Muscle of leg (tissue), 16 donors: ENCODE measurements at places on chromosomes 5 and 9.

- no peak for DNase-seq
These were observed 72.5 kb downstream of the NPR3 start for GRCh38 chr5:32783661-32784060.

- no peak for DNase-seq
These were observed 21.5 kb downstream of the SLC6A7 start for GRCh38 chr5:150211156-150212030.

DNA sequence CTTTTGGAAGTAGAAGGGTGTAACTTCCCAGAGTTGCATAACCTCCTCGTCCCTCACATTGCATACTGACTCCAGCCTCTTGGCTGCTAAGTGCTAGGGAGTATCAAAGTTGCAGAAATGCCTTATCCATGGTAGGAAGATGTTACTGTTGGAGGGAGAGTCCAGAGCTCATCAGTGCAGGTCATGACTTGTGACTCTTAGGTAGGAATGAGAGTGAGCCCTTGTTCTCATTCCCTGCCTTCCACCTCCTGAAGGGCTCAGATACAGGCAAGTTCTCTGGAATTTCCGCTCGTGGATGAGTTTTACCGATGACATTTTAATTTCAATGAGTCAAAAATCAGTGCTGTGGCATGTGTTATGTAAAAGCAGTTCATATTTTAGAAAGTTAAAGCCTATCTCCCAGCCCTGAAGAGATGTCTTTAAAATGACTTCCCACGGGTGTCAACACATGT, 17.0 kb downstream of the IRX1 start:
- no peak for DNase-seq

DNA sequence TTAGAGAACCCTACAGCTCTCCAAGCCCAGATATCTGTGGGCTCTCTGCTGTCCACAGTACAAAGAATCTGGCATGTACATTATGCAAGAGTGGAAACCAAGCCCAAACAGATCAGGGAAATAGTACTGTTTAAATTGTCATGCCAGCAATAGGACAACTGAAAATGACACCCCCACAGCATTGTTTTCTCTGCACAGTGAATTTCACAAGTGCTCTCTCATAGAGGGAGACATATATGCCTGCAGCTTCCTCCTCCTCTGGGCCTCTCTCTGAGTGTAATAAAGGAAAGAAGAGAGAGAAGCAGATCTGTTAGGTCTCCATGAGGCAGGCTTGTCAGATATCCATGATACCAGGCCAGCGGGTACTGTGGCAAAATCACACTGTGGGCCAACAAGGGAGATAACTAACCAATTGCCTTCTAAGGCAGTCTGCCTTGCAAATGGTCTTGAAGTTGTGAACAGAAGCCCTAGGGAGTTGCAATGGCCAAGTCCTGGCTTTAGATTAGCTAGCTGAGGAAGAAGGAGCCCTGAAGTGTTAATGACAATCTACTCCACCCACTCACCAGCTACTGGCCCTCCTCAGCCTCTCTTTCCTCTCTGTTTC, 54.4 kb upstream of the JMY start:
- no peak for DNase-seq

DNA sequence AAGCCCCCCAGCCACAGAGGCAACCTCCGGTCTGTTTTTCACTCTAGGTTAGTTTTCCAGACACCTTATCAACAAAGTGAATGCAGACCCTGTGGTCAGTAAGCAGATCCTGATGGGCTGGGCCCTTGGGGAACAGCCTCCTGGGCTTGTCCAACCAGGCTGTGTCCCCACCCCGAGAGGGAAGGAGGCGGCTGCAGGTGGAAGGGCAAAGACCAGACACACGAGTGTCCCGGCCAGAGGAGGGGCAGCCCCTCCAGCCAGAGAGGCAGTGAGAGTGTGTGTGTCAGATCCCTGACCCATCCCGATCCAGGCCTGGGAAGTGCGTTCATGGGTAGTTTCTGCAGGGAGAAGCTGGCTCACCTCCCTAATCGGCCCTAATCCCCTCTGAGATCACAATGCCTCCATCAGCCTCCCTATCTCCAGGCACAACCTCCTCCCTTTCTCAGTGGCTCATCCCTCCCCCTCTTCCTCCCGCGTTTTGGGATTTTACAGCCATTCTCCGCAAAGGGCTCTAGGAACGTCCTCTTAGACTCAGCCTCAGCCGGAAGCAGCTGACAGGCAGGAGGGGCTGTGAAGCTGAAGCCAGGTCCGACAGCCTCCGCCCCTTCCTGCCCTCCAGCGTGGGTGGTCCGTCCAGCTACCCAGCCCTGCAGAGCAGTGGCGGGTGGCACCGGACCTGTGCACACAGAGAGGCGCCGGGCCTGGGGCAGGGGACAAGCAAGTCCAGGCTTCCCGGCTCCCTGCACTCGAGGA, 9.7 kb downstream of the SLC12A7 start:
- peak; percentile 76 for DNase-seq

GRCh38 chr9:29798599-29798998, 2225.3 kb upstream of the C9orf72 start:
- no peak for DNase-seq

DNA sequence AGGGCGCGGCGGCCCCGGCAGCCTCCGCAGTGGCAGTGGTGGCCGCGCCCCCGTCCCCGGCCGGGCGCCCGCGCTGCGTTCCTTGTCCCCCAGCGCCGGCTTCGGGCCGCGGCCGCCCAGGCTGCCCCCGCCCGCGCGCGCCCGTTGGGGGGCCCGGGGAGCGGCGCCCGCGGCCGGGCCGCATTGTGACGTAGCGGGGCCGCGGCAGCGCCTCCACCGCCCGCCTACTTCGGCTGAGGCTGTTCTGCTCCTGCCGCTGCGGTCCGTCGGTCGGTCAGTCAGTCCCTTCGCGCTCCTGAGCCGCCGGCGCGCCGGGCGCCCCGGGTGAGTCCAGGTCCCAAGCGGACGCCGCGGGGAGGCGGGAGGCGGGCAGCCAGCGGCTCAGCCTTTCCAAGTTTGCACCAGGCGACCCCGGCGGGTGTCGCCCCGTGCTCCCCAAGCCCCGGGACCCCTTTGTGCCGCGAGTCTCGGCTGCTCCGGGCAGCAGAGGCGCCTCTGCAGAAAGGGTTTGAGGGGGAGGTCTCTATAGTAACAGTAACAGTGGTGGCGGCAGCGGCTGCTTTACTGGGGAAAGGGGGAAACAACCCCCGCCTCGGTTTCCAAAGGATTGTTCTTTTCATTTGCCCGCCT, at the start of gene SNCAIP:
TSS of gene SNCAIP (plus strand) at position 277 of the 630 bp plus-strand sequence. CDS start 78,898 bp downstream, outside the sequence.
- peak; percentile 78 for DNase-seq

DNA sequence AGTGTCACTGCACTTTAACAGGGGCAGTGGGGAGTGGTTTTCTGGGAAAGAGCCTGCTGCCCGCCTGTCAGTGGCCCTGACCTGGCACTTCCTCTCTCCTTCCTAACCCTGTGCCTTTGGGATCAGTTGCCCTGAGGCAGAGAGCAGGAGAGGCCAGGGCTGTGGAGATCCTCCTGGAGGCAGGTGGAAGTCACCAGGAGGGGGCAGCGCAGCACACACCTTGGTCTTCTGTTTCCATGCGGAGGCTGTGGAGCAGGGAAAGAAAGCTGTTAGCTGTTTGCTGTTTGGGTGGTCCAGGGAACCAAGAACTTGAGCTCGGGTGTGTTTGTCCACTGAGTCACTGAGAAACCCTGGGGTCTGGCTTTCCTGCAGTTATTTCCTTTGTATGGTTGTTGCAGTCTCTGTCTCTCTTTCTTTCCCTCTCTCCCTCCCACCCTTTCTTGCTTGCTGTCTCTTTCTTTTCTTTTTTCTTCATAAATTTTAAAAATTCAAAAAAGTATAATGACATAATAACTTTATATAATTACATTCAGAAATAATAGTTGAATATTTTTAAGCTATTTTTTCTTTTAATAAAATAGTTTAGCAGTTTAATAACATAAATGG, 28.1 kb downstream of the NTRK2 start:
- peak; percentile 87 for DNase-seq

DNA sequence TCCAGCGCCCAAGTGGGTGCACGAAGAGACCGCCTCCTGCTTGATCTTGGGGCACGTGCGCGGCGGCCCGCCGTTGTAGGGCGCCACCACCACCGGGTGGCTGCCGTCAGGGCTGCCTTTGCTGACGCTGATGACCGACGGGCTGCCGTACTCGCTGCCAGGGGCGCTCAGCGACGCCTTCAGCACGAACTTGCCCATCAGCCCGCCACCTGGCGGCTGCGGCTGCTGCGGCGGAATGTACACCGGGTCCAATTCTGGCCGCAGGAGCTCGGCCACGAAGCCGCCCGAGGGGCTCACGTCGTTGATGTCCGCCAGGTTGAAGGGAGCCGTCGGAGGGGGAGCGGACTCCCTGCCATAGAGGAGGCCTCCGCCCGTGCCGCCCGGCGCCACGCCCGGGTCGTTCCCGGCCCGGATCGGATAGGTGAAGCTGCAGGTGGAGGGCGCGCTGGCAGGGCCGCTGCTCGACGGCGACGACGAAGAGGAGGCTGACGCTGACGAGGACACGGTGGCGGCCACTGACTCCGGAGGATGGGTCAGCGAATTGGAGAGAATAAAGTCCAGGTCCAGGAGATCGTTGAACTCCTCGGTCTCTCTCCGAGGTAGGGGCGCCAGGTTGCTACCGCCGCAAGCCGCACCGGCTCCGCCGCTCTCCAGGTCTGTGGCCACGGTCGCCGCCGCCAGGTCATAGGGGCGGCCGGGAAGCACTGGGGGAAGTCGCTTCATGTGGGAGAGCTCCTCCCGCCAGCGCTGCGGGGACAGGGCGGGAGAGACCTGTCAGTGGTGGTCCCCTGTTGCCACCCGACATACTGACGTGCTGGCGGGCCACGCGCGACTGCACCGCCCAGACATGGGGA, 1.8 kb downstream of the KLF4 start:
- DNase-seq = peak; percentile 83

GRCh38 chr5:73129143-73129542, 8.8 kb downstream of the TMEM171 start:
- DNase-seq = no peak

- DNase-seq = peak; percentile 80
These were observed 1.2 kb downstream of the BNC2 start for GRCh38 chr9:16869131-16869881.

GRCh38 chr5:105033637-105034400, 1471.2 kb upstream of the NUDT12 start:
- DNase-seq = no peak
